ENCODE measurements at places on chromosomes 4 and X.

DNA sequence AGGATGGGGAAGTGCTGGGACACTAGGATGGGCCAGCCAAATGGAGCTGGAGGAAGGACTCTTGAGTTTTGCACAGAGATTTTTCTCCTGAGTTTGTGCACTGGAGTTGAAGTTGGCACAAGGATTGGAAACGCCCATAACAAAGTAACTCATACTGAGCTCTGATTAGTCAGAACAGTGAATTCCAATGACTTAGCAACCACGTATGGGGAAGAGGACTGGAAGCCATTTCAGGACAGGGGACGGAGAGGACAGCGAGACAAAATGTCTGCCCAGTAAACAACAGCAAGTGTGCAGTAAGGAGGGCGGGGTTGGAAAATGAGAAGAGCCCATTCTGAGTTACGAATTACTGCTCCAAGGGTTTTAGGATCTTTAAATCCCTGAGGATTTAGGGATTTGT, 5.9 kb downstream of the RIPPLY1 start:
- DNase-seq: no peak

DNA sequence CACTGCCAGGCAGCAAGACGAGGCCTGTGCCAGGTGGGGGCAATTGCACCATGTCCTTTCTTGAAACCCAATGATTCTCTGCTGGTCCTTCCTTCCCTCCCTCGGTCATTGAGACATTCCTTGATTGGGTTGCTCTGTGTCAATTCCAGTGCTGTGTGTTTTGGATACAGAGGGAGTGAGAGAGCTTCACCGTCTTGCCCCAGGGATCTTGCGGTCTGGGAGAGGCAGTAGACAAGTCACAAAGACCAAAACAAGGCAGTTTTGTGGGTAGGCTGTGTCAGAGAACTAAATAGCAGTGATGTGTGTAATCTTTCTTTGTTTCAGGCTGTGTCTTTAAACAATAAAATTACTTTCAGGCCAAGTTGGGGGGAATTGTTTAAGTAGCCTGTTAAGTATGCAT, 38.8 kb upstream of the TADA2B start:
- DNase-seq: no peak

DNA sequence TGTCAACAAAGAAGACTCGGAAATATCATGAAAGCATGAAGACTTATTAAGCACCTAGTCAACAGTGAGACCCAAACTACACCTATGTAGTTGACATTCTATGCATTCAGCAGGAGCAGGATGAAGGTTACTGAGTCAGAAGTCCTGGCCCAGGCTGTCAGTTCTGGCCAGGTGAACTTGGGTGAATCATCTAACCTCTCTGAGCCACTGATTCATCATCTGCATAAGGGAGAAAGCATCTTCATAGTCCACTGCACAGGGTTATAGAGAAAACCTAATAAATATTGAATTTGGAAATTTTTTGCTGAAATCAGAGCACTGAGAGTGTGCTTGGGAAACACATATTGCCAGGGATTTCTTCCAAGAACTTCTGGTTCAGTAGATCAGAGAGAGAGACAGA, 296.0 kb upstream of the SFRP2 start:
- no peak for DNase-seq

DNA sequence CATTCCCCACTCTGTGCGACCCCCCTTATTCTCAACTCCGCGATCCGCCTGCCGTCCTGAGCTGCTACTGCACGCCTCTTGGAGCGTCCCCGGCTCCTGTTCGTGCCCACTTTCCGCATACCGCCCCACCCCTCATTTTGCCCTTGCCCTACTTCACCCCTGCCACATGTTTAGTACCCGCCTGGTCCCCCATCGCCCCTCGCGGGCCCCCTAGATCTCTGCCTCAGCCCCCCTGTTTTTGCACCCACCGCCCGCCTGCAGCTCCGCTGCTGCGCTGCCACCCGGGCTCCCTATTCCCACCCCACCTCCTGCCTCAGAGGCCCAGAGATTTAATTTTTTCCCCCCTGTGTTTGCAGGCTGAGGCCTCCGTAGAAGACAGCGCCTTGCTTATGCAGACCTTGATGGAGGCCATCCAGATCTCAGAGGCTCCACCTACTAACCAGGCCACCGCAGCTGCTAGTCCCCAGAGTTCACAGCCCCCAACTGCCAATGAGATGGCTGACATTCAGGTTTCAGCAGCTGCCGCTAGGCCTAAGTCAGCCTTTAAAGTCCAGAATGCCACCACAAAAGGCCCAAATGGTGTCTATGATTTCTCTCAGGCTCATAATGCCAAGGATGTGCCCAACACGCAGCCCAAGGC, 1.4 kb downstream of the MAGED1 start:
- no peak for DNase-seq

DNA sequence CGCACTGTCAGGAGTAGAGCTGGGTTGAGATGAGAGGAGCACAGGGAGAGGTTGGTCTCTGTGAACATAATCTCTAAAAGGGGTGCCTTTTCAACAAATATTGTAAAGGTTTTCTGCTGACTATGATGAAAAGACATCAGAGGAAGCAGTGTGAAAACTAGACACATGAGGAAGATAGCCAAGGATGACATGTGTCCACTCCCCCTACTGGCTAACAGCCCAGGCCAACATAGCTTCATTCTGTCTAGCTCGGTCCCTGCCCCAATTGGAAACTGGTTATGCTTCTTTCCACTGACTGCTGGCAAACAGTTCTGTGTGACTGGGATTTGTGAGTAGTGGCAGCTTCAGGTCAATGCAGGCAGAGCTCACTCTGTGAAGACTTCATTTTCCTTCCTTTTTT, 115.4 kb upstream of the ESX1 start:
- no peak for DNase-seq

GRCh38 chr4:1990348-1990645, 18.5 kb downstream of the NELFA start:
- DNase-seq: no peak

DNA sequence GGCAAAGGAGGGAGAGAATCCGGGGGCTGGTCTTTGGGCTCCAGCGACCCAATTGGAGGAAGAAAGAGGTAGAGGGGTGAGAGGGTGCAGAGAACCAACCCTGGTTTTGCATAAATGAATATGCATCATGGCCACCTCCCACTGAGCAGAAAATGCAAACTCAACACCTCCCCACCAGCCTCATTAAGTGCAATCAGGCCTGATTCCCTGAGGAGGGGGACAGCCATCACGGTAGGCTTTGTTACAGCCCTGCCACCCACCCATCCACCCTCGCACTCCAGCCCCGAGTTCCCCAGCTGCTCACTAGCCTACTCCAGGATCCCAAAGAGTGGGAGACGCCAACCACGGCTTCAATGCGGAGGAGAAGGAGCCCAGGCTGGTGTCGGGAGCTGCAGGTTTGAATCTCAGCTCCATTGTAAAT, 48.3 kb upstream of the MAN2B2 start:
- no peak for DNase-seq

DNA sequence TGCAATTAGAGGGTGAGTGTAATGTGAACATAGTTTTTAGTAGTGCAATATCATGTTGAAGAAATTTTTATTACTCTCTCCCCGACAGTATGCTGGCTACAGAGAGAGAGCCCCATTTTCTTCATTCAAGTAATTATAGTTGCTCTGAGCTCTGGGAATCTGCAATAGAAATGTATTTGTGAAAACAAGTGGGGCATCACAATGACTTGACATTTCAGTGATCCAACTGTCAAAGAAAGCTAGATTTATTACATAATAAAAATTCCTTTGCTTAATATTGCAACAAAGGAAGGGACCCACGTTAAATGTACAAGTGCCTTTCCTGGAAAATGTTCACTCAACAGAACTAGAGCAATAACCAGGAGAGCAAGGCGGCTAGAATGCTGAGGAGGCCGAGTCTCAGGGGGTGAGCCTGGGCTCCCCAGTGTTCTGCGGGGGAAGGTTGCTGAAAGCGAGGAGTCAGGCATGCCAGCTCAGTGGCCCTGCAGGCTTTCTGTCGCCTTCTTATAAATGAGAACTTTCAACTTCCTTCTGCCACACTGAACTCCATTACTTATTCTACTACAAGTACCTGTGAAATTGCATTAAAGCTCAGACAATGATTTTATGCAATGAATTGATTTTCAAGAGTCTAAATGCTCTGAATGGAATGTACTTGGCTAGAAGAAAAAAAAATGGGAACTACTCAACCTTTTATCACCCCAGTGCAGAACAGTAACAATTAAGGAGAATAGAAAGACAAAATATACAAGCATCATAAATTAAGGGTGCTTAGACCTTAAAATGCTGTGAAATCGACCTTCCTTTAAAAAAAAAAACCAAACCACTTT, 476.4 kb downstream of the AFF2 start:
- DNase-seq: no peak

GRCh38 chr4:158895797-158896576, 127.2 kb downstream of the FNIP2 start:
- no peak for DNase-seq

DNA sequence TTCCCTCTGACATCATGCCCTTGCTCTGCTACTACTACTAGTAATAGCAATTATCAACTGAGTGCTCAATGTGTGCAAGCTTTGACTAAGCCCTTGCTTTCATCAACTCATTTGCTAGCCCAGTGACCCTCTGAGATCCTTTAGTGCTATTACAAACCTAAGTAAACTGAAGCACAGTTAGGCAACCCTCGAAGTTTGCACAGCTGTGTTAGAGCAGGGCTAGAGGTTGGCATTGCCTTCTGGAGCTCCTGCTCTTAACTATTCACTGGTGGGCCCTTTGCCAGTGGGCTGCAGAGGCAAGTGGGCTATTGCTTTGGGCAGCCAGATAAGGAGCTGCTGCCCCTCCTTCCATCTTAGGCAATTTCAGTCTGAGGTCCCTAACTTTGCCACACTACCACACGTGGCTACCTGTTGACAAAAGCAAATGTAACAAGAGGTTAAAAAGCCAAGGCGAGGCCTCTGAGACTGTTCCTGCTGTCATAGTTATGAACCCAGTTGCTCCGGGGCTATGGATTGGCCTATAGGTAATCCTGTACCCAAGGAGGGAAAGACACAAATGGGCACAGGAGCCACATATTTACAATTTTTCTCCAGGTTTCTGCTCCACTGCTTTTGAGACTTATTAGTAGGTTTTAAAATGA, 41.5 kb upstream of the ANKRD50 start:
- DNase-seq: no peak

- DNase-seq: no peak
Measured at GRCh38 chr4:139256349-139256748, 23.7 kb downstream of the MGARP start.

DNA sequence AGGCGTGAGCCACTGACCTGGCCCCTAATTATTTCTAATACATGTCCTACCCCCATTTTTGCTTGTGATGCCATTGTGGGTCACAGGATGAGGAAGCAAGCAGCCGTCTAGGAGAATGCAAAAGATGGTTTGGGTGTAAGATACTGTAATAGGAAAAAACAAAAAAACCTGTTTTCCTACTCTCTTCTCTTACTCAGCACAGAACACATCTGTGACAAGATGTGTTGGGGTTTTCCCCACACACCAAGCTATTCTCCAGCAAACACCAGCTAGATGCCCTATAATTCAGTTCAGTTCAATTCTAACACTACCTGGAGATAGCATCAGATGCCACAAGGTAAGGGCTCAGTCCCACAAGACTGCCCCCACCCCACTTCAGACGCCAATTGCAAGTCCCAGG, 15.3 kb upstream of the HPRT1 start:
- DNase-seq: no peak

DNA sequence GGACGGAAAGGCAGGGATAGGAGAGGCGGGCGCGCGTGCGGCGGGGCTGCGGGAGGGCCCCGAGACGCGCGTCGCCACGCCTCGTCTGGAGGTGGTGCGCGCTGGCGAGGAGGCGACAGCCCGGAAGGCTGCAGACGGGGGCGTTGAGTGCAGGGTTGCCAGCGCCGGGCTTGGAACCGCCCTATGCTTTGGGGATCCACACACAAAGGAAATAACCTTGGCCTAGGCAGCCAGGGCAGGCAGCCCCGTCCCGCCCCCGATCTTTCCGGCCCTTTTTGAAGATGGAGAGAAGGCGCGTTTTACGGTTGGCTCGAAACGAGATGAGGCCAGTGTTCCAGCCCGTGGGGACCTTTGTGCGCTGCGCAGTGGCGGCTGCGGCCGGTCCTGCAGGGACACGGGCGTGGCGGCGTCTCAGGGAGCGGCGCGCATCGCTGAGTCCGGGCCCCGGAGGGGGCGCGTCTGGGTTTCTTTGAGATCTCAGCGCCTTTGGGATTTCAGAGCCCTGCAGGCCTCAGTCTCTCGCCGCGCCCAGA, 50.8 kb upstream of the TRIM2 start:
- peak; percentile 55 for DNase-seq

DNA sequence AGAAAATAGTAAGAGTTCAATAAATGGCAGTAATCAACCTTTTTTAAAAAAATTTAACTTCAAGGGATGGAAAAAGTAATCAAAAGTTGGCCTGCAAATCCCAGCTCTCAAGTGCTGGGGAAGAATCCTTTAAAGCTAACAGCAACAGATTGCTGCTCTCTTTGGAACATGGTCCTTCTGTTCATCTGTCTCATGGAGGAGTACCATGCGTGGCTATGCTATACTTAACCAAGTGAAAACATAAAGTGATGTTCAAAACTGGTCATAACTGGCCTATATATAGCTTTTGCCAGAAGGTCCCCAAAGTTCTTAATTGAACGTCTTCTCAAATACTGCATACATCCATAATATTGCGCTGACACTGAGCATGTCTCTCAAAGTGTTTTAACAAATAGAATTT, 154.4 kb downstream of the GABRB1 start:
- DNase-seq: no peak

DNA sequence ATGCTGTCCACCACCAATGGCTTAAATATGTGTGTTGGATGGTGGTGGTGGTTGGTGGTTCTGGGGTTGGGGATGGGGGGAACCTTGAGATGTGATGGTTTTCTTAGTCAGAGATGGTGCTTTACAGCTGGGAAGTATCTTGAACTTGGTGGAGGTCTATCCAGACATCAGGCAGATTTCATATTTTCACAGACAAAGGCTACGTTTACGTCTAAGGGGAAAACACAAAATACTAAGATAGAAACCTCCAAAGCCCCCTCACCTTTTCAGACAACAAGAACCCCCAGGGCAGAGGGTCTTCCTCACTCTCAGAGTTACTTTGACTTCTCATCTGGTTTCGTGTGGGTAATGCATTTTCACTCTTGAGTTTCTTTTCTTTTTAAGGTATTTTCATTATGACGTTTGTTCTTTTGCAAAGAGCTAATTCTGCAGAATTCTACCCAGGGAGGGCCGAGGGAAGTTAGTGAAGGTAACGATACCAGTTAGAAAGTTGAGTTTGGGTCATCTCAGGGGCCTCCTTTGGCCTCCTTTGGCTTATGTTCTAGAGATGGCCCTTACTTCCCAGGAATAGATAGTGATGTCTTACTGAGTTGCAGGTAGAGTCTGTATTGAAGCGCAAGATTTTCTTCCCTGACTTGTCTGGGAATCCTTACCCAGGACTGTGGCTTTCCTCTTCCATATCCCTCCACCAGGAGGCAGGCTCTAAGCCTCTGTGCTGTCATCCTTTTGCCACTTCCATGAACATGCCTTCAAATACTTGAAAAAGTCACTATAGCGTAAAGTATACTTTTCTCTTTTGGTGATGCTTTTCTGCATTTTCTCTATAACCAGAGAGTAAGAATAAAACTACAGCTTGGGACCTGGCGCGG, 31.9 kb downstream of the RHOH start:
- DNase-seq: no peak

DNA sequence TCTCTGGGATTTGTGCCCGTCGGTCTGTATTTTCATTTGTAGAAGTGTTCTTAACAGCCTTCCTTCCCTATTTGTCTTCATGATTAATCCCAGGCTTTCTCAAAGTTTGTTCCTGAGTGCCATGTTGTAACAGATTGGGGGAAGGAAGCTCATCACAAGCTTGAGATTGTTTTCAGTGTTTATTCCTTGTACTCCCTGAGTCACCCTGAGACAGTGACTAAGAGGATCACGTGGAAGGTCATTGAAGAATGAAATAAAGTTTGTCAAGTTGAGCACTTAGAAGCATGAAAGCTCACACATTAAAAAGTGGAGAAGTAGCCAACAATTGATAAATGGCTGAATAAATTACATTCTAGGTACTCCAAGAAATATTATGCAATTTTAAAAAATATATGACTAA, 153.5 kb upstream of the FAM241A start:
- DNase-seq: no peak

All from stimulated activated CD8-positive, alpha-beta memory T cell treated with anti-CD3 and anti-CD28 coated beads, Interleukin-7, amount 100 ng/mL, for 48 hours (primary cell).